ENCODE measurements at places on chromosomes 11 and 22.

DNA sequence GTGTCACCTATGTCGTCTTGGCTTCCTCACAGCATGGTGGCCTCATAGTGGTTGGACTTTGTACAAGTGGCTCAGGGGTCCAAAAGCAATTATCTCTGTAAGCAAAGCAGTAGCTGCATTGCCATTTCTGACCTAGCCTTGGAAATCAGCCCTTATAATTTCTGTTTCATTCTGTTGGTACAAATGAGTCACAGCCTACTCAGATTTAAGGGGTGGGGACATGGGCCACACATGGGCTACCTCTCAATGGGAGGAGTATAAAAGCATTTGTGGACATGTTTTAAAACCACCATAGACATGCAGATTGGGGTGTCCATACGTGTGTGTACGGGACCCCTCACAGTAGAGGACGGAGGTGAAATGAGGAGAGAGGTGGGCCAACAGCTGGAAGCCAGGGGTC is 41.6 kb downstream of the CHRDL2 start:
- DNase-seq = no peak

DNA sequence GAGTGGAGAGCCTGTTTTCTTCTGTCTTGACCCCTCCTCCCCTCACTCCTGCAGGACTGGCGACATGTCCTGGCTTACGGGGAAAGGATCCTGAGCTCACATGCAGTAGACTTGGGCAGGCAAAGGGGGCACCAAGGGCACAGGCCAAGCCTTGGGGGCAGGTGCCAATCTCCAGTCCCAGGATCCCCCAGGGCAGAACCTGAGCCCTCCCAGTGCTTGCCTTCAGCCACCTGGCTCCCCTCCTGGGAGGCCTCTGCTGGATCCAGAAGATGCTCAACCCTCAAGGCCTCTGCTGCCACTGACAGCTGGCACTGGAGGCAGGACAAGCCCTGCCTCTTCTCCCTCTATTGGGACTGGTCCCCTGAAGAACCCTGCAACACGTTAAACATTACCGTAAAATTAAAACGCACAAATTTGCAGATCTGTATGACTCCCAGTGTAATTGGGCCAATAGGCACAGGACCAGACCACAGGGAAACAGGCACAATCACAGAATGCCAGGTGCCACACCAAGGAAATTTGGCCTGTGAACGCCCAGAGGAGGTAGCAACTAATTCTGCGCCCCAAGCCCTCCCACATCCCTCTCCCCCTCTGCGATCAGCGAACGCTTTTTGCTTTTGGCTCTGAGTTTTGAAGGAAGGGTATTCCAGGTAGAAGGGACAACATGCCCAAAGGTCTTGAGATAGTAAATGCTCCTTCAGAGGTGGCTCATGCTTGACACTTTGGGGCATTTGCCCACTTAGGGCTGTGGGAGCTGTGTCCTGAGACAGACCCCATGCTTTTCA is 967 bp upstream of the LZTR1 start:
- DNase-seq = no peak

DNA sequence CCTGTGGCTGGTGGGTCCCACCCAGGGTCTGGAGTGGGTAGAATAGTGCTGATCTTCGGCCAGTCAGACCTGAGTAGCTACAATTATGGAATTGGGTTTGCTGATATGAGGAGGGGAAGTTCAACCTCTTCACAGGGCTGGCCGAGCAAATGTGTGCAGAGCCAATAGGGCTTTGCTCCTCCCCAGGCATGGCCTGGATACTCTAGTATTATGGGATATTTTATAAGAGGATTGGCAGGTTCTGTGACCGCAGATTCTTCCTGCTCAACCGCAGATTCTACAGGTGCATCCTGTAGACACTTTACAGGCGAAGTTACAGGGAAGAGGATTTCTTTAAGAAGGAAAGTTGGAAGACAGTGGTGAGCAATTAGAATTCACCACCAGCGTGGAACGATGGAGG is 44.3 kb downstream of the TBC1D22A start:
- DNase-seq = no peak

- DNase-seq = no peak
Observed at GRCh38 chr22:20403779-20404140, 9.8 kb downstream of the ZNF74 start.

DNA sequence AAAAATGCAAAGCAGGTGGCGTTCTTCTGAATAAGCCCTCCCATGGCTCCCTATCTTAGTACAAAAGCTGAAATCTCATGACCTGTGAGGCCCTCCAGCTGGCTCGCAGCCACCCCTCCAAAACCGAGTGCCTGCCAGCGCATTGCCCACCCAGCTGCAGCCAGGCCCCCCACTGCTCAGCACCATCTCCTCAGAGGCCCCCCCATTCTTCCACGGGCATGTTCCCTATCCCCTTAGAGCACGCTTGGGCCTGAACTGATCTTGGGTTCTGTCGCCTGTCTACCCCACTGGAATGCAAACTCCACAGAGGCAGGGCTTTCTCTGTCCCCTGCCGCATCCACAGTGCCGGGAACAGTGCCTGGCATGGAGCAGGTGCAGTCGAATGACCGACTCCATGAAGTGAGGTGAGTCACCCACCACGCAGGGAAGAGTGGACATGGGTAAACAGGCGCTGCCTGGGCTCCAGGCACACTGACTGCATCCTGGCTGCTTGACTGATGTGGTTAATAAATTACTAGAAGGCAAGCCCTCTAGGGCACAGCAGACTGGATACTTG is 11.3 kb upstream of the EFCAB6 start:
- DNase-seq = no peak

GRCh38 chr22:19762568-19763457 is 2.2 kb downstream of the TBX1 start:
- DNase-seq = no peak

DNA sequence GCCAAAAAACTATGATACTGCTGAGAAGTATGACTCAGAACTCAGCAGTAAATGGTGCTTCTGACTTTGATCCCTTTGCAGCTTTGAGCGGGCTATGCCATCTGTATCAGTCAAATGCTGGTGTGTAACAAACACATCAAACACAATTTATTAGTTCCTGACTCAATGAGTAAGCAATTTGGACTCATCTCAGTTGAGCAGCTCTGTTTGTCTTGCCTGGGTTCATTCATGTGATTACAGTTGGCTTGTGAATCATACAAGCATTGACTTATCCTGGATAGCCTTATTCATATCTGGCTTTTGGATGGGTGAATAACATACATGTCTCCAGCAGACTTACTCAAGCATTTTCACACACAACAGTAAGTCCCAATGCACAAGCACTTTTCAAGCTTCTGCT is 858.8 kb downstream of the METTL15 start:
- no peak for DNase-seq

DNA sequence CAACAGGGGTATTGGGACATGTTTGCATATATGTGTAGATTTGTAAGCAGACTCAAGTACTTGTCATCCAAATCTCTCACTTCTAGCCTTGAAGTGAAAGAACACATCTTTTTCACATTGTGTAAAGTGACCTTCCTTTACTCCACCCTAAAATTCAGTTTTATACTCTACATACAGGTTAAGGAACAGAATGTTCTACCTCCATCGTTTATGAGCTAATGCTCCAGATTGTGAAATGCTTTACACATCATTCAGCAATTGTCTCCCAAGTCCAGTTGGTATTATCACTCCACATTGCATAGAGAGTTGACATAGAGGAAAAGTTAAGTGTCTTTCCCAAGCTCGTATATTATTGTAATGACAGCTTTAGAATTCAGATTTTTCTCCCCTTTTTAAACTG is 46.1 kb upstream of the BLID start:
- no peak for DNase-seq

GRCh38 chr22:39136317-39136716 is 16.2 kb downstream of the CBX7 start:
- DNase-seq = no peak

GRCh38 chr11:117076941-117077691 is 21.1 kb downstream of the SIK3 start:
- no peak for DNase-seq

- DNase-seq = no peak
Observed at GRCh38 chr22:19742160-19743066, 18.2 kb upstream of the TBX1 start.

DNA sequence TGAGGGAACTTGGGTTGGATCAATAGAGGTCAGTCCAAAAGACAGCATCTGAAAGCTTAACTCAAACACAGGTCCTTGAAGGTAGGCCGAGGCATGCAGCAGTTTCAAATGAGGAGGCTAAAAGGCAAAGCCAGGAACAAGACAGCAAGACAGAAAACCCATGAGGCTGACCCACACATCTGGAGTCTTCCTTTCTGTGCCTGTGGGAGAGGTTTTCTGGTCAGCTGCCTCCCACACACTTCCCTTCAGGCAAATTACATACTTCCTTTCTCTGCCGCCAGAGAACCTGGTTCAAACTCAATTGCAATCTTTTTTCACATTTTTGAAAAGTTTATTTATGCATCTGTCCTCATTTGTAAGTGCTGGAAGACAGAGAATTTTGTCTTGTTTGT is 29.8 kb upstream of the CRTAM start:
- DNase-seq = no peak

DNA sequence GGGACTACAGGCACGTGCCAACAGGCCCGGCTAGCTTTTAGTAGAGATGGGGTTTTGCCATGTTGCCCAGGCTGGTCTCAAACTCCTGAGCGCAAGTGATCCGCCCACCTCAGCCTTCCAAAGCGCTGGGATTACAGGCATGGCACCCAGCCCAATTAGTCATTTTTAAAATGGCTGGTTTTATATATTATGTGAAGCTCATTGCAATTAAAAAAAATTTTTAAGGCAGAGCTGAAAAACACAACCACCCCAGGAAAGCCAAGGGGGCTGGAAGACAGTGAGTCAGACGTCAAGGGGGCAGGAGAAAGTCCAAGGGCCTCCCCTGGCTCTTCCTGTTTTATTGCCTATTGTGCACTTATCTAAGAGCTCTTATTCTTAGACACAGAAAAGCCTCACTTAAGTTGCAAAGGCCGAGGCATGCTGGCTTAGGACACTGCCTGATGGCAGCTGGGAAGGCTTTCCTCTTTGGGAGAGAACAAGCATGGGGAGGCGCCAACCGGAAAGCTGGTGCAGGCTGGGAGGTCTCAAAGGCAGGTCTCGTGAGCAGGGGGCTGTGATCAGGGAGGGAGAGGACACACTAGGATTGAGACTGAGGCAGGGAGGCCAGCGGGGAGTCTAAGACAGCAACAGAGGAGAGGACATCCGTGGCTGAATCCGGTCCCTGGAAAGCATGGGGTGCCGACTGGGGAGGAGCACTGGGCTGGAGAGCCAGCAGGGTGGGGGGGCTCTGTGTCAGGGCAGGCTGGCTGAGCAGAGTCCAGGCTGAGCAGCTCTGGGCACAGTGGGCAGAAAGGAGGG is 11.1 kb upstream of the OSM start:
- DNase-seq = no peak

DNA sequence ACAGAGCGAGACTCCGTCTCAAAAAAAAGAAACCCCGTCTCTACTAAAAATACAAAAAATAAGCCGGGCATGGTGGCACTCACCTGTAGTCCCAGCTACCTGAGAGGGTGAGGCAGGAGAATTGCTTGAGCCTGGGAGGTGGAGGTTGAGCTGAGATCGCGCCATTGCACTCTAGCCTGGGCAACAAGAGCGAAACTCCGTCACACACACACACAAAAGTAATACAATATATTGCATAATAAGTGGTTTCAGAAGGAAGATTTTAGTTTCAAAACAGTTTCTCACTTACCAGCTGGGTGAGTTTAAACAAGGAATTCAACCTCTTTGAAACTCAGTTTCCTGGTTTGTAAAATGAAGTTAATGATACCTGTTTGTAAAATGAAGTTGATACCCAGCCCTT is 32.7 kb upstream of the HTR3A start:
- DNase-seq = no peak

- no peak for DNase-seq
Observed at GRCh38 chr22:46449974-46450745, 87.3 kb downstream of the CELSR1 start.

GRCh38 chr11:122659676-122660554 is 4.4 kb downstream of the UBASH3B start:
- no peak for DNase-seq

- no peak for DNase-seq
Observed at GRCh38 chr11:134751766-134752165, 339.7 kb upstream of the B3GAT1 start.

- DNase-seq = no peak
Observed at GRCh38 chr22:49155770-49156580, 671.7 kb downstream of the BRD1 start.

- DNase-seq = no peak
Observed at GRCh38 chr22:35938226-35938625, 90.4 kb downstream of the RBFOX2 start.

DNA sequence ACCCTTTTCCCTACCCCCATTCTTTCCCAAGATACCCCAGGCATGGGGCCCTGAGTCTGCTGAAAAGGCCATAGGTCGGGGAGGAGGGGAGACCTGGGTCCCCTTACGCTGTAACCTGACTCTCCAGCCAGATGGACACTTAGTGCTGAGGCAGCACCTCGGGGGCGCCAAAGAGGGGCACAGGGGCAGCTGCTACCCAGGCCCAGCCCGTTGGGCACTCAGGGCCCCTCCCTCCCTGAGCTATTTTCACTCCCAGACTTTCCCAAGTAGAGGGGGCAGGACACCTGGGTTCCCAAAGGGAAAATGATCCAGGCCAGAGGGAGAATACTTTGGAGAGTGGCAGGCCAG is 933 bp downstream of the ACTN3 start:
- DNase-seq = no peak

- DNase-seq = no peak
Observed at GRCh38 chr22:36171941-36172340, 11.4 kb upstream of the APOL3 start.

GRCh38 chr11:61923166-61924063 is 6.0 kb upstream of the RAB3IL1 start:
- no peak for DNase-seq

- DNase-seq = no peak
Observed at GRCh38 chr11:74634537-74634936, 42.2 kb downstream of the POLD3 start.

- no peak for DNase-seq
Observed at GRCh38 chr11:105588001-105588400, 21.9 kb upstream of the GRIA4 start.

DNA sequence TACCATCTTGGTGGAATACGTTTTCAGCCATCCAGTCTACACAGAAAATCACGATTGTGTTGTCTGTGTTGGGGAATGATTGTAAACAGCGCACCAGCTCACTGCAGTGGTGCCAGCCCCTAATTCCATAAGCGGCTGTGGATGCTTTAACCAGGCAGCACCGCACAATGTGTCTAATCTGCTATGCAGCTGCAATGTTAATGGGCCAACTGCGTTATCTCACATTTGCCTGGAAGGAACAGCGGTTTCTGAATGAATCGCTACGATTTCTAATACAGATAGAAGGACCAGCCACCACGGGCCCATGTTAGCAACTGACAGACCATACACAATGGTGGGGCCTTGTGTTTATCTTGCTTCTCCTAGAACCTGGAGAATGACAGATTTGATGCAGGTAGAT is 384.5 kb upstream of the KIRREL3 start:
- no peak for DNase-seq

GRCh38 chr22:29623553-29624169 is 20.2 kb downstream of the NF2 start:
- DNase-seq = no peak

GRCh38 chr11:16774936-16775613 is 36.6 kb downstream of the C11orf58 start:
- DNase-seq = no peak

- no peak for DNase-seq
Observed at GRCh38 chr11:113396690-113397089, 9.1 kb downstream of the ANKK1 start.

Measured in stimulated activated CD4-positive, alpha-beta T cell treated with anti-CD3 and anti-CD28 coated beads, Interleukin-2, amount 100 ng/mL, for 24 hours (primary cell).